ENCODE measurements at places on chromosomes 5 and 9.
A peak's percentile ranks its signal among the peaks of the same experiment; 100 is the strongest.

DNA sequence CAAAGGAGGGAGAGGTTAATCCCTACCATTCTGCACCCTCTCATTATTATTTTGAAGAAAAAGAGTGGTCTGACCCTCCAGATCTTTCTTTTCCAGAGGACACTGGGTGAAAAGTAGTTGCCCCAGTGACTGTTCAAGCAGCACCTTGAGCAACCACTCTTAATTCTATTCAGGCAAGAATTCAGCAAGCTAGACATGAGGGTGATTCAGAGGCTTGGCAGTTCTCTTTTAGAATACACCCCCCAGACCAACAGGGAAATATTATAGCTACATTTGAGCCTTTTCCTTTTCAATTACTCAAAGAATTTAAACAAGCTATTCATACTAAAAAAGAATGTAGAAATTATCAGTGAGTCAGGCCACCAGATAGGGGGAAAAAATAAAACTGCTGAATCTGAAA, 178.3 kb downstream of the MRPS30 start:
- no peak for DNase-seq

GRCh38 chr9:98801561-98801960, 5.2 kb upstream of the ANKS6 start:
- DNase-seq: no peak

DNA sequence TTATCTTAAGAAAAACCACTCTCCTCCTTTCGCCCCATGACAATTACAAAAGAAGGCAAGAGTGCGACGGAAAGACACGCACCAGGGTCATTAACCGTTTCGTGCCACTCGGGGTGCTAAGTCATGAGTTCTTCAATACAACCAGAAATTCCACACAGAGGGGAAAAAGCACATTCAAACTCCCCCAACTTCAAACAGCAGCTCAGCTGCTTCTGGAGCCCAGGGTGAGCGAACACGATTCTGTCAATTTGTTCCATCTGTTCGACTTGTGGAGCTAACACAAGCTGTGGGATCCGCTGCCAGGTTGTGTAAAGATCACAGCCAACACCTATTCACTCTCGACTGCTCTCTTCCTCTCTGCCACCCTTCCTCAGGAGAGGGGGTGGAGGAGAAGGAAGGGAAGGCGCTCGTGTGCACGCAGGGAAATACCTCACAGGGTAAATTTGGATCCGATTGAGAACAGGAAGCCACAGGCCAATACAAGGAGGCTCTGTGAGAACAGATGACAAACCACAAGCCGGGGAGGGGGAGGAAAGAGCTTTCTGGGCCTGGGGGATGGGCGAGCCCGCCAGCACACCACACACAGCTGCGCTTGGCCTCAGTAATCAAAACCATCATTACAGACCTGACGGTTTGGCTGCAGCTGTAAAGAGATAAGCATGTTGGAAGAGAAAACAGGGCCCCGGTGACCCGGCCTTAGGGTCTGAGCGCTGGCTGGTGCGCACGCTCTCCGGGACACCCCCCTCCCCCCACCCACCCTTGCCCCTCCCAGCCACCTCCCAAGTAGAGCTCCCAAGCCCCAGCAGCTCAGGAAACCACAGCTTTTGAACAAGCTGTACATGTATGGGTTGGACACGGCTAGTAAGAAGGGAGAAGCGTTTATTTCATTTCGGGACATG, 54.3 kb downstream of the PTCH1 start:
- no peak for DNase-seq

DNA sequence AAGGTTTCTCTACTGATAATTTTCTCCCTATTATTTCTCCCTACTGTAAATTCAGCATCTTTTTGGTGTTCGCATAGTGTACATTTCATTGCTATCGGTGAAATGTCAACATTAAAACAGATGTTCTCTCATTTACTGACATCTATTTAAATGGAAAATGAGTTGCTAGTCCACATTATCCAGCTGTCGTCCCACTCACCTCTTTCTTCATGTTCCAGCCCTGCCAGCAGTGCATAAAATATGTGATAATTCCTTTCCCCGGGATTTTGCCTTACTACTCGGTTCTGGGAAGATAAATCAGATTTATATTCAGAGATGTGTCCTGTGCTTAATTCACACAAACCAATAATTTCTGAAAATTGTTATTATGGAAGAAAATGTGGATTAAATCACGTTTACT, 155.8 kb downstream of the MYO10 start:
- no peak for DNase-seq

DNA sequence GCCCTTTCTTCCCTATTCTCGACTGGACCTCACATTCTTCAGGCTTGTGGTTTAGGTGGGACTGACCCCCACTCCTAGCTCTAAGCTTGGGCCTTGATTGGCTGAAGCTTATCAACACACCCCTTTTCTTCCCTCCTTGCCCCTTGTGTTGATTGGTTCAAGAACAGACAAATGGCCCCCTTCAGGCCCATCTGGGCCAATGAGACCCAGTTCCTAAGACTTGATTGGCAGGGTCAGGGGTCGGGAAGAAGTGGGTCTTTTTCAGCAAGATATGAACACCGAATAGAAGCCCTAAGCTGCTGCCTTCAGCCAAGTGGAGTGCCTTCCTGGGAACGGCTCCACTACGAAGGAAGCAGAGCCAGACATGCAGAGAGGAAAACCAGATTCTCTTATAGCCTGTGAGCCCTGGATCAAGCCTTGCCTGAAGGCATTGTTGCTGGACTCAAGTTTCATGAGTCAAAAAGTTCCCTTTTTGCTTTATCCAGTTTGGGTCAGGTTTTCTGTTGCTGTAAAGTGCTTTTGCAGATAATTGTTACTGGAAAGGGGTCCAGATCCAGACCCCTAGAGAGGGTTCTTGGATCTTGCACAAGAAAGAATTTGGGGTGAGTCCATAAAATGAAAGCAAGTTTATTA, 22.4 kb upstream of the NCS1 start:
- no peak for DNase-seq

DNA sequence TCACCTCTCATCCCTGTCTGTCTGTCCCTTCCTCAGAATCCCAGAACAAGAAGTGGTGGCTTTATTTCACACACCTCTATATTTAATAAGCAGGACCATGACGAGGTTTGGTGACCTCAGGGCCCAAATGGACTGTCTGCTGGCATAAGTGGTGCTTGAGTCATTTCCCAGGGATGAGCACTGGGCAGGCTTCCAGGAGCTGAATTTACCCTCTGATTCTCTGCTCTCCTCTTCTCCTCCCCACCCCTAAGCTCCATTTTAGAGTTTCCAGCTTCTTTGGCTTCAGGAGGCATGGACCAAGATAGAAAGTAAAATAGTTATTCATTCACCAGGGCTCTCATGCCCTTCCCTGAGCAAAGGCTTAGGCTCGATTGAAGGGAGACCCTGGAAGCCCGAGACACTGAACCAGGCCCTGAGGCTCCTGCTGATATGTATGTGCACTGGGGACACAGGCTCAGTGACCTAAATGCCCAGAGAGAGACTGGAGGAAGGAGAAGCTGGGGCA, 69.1 kb downstream of the PPARGC1B start:
- no peak for DNase-seq

DNA sequence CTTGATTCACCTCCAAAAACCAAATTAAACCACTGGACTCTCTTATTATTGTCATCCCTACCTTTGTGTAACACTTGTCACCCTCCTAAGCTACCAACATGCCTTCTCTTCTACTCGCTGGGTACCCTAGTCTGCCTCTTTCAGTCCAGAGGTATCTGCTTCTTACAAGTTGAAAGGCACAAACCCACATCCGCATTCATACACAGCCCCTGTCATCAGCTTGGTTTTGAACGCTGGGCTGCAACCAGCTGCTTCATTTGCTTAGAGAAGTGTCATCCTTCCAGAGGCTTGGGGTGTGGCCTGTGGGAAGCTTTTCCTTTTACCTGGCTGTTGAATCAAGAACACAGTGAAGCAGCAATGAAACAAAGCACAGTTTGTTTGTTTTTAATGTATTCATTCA, 138.8 kb upstream of the WWC1 start:
- DNase-seq: no peak

DNA sequence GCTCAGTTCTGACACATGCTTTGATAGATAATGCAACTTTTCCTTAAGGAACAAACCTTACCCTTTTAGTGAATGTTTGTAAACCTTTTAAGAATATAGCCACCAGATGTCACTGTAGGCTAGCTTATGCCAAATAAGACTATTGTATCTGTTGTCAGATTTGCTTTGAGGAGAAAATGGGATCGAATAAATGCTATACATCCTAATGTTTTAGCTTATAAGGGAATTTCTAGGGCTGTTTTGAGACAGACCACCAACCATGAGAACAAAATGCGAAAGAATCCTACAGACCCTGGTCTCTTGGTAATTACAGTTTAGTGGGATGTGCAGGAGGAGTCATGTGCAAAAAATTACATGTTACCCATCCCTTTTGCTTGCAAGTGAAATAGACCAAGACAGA, 127.6 kb upstream of the NMUR2 start:
- peak; percentile 7 for DNase-seq

- DNase-seq: no peak
These were observed 8.4 kb downstream of the C5orf47 start for GRCh38 chr5:173997331-173997730.

DNA sequence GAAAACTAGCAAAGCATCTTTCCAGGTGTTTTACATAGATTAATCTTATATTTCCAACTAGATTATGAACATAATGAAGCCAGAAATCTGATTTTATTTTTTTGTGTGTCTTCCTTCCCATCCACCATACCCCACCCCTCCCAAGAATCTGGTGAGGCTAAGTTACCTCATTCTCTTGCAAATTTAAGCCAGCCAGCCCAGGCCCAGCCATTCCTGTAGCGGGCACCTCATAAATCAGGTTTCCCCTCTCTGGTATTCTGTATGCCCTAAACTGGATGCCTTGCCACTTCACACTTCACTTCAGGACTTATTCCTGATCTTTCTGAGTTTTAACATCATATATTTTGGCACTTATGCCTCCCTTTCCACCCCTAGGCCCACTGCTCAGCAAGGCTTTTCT, 21.8 kb downstream of the C9 start:
- DNase-seq: no peak

DNA sequence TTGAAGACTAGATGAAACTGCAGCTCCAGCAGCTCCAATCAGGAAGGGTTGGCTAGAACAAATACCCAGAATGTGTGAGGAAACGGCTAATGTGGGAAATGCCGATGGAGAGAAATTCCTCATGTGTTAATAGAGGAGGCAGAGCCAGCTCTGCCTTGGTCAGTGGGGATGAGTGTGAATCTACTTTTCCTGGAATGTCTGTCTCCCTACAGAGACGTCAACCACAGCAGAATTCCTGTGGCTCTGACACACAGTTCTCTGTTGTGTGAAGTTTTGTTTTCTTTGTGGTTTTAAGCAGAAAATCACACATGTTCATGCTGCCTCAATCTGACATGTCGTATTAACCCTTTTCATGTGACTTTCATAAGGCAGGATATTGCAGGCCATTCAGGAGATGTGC, 476.6 kb upstream of the WWC1 start:
- DNase-seq: no peak

- no peak for DNase-seq
These were observed 159.2 kb downstream of the ZNF608 start for GRCh38 chr5:124587280-124587679.

DNA sequence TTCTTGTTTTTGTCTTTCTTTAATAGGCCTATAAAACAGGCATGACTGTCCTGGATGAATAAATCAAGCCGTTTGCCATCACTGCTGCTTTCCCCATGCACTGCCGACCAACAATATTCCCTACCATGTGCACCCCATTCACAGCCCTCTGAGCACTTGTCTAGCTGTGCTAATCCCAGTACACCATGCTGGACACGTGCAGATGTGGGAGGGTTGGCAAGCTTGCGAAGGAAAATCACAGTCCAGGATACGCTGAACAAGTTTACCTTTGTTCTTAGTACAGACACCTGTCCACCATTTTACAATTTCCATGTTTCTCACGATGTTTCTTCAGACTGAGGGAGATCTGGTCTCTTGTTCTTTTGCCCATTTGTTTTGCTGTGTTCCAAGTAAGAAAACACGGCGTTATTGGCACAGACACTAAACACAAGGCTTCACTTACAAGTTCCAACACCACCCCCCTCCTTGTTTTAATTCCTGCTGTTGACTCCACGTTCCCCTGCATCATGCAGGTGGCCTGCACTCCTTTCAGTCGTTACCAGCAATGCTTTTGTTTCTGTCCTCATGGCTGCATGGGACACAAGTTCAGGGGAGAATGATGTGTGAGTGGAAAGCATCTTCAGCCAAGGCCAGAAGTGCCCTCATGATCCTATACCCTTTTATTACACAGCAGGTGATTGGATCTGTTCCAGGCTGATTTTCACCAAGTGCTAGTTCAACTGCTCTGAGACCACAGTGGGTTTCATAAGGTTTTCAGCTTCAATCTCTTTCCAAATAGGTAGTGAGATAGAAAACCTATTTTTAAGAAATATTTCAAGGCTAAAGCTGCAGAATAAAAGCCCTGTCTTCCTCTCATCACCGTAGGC, 608.9 kb downstream of the IRX1 start:
- DNase-seq: no peak

- no peak for DNase-seq
These were observed 243.6 kb upstream of the HAPLN1 start for GRCh38 chr5:83964271-83964670.

DNA sequence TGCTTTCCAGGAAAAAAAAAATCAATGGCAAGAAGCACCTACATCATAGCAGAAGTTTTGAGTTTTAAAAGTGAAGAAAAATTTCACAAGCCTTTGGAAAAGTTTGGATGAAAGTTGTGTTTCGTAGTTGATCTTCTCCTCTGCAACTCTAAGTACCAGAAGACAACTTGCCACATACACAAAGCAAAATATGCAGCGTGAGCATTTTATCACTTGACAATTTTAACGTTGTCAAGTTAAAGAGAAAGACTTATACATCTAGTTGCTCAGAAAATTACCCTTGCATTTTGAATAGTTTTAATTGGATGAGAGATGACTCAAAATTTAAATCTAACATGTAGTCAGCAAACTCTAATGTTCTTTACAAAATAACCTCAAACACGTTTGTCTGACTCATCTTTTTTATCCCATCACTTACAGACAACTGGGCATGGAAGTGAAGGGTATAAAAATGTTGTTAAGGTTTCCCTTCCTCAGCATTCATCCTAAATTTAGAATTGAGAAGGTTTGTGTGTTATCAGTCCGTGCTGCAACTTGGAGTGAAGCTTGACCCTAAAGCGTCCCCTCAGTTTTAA, 213.4 kb downstream of the MARCHF11 start:
- no peak for DNase-seq

- DNase-seq: no peak
These were observed 31.7 kb upstream of the NFIB start for GRCh38 chr9:14345354-14346230.

- no peak for DNase-seq
These were observed 103.5 kb downstream of the GCNT1 start for GRCh38 chr9:76562511-76562911.

- DNase-seq: no peak
These were observed 13.3 kb downstream of the CAMK4 start for GRCh38 chr5:111237470-111237869.

GRCh38 chr9:98368366-98369065, 113.1 kb upstream of the TBC1D2 start:
- DNase-seq: no peak

- no peak for DNase-seq
These were observed 61.9 kb downstream of the NSD1 start for GRCh38 chr5:177195307-177195952.

Measured in hematopoietic multipotent progenitor cell treated with erythropoietin and hydrocortisone succinate and interleukin-3 and kit ligand, for 17 days (in vitro differentiated cells).